Glomerular endothelial cell (primary cell): ENCODE measurements at places on chromosomes 5 and 9. TPM values are rescaled to one million over a fixed set of nuclear protein-coding genes. Genes with fewer than 3 reads are reported as not detected.

The ERCC8 gene
- 9.6 and 11.1 TPM in 2 replicates for total RNA-seq

The PCDHB9 gene
- 0.15 and 0.41 TPM in 2 replicates for total RNA-seq

The SLC4A9 gene
- total RNA-seq: 0.06 TPM in 1 of 2 replicates, not detected in the other

The RNF183 gene
- not detected in 2 replicates for total RNA-seq

The CD274 gene
- total RNA-seq: 15.5 and 18.2 TPM in 2 replicates

The TIMD4 gene
- not detected in 2 replicates for total RNA-seq

The TAF11L13 gene
- not detected in 2 replicates for total RNA-seq

The ARID3C gene
- total RNA-seq: 0.29 TPM in 1 of 2 replicates, not detected in the other

The USP20 gene
- total RNA-seq: 19.9 and 23.7 TPM in 2 replicates

The SLC28A3 gene
- total RNA-seq: under 0.01 TPM in 2 replicates

The CER1 gene
- total RNA-seq: not detected in 2 replicates

The SLIT3 gene
- total RNA-seq: 1.3 and 7.4 TPM in 2 replicates

The MELK gene
- 10.1 and 14.7 TPM in 2 replicates for total RNA-seq

The ZNF346 gene
- 14.8 and 18.1 TPM in 2 replicates for total RNA-seq

The CCL21 gene
- 0.19 and 0.64 TPM in 2 replicates for total RNA-seq

The DMGDH gene
- 1.1 TPM in 1 of 2 replicates, not detected in the other for total RNA-seq

The SPINK13 gene
- total RNA-seq: not detected in 2 replicates

The DBH gene
- total RNA-seq: not detected in 2 replicates

The ADAMTS6 gene
- 11.8 and 27.2 TPM in 2 replicates for total RNA-seq

The PCDHB11 gene
- 0.58 and 1.5 TPM in 2 replicates for total RNA-seq

The PPWD1 gene
- 16.4 and 34.7 TPM in 2 replicates for total RNA-seq

The LRRC19 gene
- total RNA-seq: not detected in 2 replicates

The QRFP gene
- not detected in 2 replicates for total RNA-seq

The SLC34A1 gene
- not detected in 2 replicates for total RNA-seq

The ZNF883 gene
- total RNA-seq: 2.2 and 4.1 TPM in 2 replicates

The SLC6A19 gene
- not detected in 2 replicates for total RNA-seq

The C5orf46 gene
- total RNA-seq: not detected in 2 replicates

The GABBR2 gene
- 1.0 and 3.3 TPM in 2 replicates for total RNA-seq

The THBS4 gene
- 0.18 and 1.4 TPM in 2 replicates for total RNA-seq

The SHB gene
- total RNA-seq: 42.1 and 42.8 TPM in 2 replicates

The HAVCR2 gene
- total RNA-seq: not detected in 2 replicates

The ISL1 gene
- not detected in 2 replicates for total RNA-seq

The GABRA1 gene
- not detected in 2 replicates for total RNA-seq

The PCDHA12 gene
- total RNA-seq: not detected in 2 replicates

The LCN1 gene
- total RNA-seq: not detected in 2 replicates

The PCDHGA9 gene
- total RNA-seq: 3.3 and 4.5 TPM in 2 replicates

The ANKRD55 gene
- 0.47 and 1.2 TPM in 2 replicates for total RNA-seq
